Hematopoietic multipotent progenitor cell treated with erythropoietin and hydrocortisone succinate and interleukin-3 and kit ligand, for 8 days (in vitro differentiated cells): ENCODE measurements at places on chromosomes 1 and 21.
A peak's percentile ranks its signal among the peaks of the same experiment; 100 is the strongest.

GRCh38 chr1:243490748-243491686 is 235.2 kb downstream of the SDCCAG8 start:
- no peak for DNase-seq

- DNase-seq, result no peak
Measured at GRCh38 chr1:180165509-180166435, 11.1 kb downstream of the QSOX1 start.

GRCh38 chr1:15449567-15449966 is 7.0 kb upstream of the CELA2A start:
- DNase-seq, result no peak

GRCh38 chr1:103160281-103160680 is 52.0 kb upstream of the COL11A1 start:
- no peak for DNase-seq

- no peak for DNase-seq
Measured at GRCh38 chr1:9093581-9093980, 24.1 kb upstream of the SLC2A5 start.

GRCh38 chr1:226640321-226641136 is 92.0 kb downstream of the STUM start:
- DNase-seq, result no peak

DNA sequence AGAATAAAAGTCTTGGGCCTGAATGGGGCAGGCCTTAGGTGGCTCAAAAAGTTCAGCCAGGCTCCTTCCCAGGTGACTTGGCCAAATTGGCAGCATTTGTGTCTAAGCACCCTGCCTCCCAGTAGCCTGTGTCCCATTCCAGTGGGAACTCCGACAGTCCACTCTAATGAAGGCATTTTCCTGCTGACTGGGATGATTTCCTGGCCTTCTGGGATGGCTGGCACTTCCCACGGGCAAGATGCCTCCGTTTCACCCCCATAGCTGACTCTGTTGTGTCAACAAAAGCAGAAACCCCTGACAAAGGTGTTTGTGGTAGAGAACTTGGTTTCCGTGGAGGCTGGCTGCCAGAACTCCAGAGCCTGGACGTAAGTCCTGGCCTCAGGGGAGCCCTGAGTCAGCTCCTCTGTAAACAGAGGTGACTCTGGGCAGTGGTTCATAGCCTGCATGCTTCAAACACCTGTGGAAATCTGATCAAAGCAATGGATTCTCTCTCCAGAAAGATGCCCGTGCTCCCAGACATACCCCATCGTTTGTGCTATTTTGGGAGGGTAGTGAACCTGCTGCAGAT is 36.6 kb downstream of the WNT3A start:
- no peak for DNase-seq

- no peak for DNase-seq
Measured at GRCh38 chr1:85228972-85229371, 28.2 kb upstream of the SYDE2 start.

DNA sequence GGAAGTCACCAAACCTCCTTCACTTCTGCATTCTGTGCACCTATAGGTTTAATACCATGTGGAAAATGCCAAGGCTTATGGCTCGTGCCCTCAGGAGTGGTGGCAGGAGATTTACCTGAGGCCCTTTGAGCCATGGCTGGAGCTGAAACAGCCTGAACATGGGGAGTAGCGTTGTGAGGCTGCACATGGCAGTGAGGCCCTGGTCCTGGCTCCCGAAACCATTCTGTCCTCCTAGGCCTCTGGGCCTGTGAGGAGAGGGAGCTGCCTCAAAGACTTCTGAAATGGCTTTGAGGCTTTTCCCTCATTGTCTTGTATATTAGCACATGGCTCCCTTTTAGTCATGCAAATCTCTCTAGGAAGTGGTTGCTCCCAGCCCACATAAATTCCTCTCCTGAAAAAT is 20.6 kb downstream of the PTGFR start:
- DNase-seq, result no peak

DNA sequence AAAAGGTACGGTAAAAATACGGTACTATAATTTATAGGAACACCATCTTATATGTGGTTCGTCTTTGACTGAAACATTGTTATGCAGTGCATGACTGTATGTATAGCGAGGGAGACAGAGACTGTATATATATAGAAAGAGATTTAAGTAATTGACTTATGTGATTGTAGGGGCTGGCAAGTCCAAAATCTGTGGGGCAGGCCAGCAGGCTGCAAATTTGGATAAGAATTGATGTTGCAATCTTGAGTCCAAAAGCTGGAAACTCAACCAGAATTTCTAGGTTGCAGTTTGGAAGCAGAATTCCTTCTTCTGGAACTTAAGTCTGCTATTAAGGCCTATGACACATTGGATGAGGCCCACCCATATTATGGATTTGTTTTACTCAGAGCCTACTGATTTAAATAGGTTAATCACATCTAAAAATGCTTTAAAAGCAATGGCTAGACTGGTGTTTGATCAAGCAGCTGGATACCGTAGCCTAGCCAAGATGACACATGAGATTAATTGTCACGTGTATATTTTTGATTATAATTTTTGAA is 42.0 kb downstream of the LAMC1 start:
- DNase-seq, result no peak

DNA sequence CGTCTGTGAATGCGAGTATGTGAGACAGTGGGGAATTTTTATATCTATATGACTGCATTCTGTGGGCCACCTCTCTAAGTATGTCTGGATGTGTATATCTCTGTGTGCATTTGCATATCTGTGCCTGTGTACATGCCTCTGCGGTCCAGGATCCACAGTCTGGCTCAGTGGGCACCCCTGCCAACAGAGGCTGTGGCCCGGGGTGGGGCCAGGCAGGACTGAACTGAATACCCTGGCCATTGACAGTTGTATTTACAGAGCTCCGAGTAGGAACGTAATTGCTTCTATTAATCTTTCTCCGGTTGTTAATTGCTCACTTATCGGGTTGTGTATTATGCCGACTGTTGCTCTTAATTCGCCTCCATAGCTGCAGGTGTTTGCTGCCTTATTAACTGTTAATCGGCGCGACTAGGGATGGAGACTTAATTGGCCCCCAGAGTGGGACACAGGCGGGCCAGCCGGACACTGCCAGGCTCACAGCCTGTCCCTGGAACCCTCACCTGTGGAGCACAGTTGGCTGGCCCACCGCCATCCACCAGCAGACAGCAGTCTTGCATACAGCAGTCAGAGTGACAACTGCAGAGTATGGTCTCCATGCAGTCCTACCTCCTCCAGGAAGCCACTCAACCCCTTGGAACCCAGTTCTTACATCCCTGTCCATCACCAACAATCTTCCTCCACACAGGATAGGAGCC is 22.4 kb upstream of the ADGRB2 start:
- no peak for DNase-seq

- peak; percentile 20 for DNase-seq
Measured at GRCh38 chr1:24803987-24804530, 58.8 kb downstream of the CLIC4 start.

DNA sequence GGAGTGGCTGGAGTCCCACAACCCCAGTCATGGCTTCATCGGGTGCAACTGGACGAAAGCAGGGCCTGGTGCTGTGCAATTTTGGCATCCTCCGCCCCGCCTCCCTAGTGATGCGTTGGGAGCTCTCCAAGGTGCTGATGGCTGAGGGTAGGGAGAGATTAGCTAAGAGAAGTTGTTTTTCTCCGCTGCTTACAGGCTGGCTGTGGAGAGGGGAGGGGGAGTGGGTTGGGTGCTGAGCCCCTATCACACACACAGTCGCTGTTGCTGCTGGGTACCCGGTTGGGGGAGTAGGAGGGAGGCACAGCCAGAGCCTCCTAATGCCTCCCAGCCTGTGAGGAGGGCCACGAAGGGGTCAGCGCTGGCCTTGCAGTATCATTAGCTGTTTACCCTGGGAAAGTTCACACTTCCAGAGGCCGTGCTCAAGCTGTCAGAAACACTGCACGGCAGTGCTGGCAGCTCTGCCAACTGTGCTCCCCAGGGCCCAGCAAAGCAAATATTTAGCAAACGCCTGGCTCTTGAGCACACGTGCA is 110.0 kb downstream of the GRIK3 start:
- peak; percentile 64 for DNase-seq

DNA sequence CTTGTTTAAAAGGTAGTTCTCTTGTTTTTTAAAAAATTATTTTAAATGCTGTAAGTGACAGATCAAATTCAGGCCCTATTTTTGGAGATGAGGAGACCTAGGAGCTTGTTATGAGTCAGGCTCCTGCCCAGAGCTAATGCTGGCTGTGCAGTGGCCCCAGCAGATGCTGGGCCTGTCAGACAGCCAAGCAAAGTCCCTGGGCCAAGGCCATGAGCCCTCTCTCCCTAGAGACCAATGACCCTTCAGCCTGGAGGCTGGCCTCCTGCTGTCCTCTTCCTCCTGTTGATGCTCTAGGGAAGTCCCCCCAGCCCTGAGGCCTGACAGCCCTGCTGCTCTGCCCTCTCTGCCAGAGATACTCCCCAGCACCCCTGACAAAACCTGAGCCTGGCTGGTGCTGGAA is 128.1 kb upstream of the CTTNBP2NL start:
- no peak for DNase-seq

DNA sequence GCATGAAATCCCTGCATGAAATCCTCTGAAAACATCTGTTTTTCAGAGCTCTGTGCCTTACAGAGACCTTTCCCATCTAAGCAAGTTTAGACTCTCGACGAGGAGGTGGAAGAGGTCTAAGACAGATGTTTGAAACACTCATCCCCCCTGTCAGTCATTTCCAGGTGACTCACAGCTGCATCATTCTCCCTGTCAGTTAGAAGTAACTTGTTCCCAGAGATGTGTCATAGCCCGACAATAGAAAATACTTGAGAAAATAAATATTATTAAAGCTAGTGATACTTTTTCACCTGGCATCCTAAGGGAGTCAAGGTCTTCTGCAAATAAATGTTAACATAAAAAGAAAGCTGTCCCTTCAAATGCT is 41.6 kb upstream of the SEC16B start:
- DNase-seq, result no peak

GRCh38 chr1:196409586-196409985 is 198.7 kb downstream of the KCNT2 start:
- DNase-seq, result no peak

- DNase-seq, result no peak
Measured at GRCh38 chr1:41501581-41501980, 17.1 kb upstream of the EDN2 start.

GRCh38 chr1:219159946-219160645 is 13.6 kb upstream of the LYPLAL1 start:
- DNase-seq, result no peak

- DNase-seq, result no peak
Measured at GRCh38 chr1:154406572-154406879, 1.4 kb downstream of the IL6R start.

GRCh38 chr1:204266504-204267034 is 52.8 kb upstream of the GOLT1A start:
- no peak for DNase-seq

- no peak for DNase-seq
Measured at GRCh38 chr1:230806552-230806951, 59.4 kb downstream of the CAPN9 start.

GRCh38 chr1:233253231-233253831 is 42.2 kb downstream of the PCNX2 start:
- no peak for DNase-seq

GRCh38 chr21:46054451-46054881 is 43.4 kb upstream of the COL6A2 start:
- no peak for DNase-seq

GRCh38 chr1:77416692-77417450 is 135.1 kb downstream of the AK5 start:
- DNase-seq, result peak; percentile 21

GRCh38 chr1:91827459-91828321 is 58.3 kb downstream of the TGFBR3 start:
- DNase-seq, result no peak

DNA sequence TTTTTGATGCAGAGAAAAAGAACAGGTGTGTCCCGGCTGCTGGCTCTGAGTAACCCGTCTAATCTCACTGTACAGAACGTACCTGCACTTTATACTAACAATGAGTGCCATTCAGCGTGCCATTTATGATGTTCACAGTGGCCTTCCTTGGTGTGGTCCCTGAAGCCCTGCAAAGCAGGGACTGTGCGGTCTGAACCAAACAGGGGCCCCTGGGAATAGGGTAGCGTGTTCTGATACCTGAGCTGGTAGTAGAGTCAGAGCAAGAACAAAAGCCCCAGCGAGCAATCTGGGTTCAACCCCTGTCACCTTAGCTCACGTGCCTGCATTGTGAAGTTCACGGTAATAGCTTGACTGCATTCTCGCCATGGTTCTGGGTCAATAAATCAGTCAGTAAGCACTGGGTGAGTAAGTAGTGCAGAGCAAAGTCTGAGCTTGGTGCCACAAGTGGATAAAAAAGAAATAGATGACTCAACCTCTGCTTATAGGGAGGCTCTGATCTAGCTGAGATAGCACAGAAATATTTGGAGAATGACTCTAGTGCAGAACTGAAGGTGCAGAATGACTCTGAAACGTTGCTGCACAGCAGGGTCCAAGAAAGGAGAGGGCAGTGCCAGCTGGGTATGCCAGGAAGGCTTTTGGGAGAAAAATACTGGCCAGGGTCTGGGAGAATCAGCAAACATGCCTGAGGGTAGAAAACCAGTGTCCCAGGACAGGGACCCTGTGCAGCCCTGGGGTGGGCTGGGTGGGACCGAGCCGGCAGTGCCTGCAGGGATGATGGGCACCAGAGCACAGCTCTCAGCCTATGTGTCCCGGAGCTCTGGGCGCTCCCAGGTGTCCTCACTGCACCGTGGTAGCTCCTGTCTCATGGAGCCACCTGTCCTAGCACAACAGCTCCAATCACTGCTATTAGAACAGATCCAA is 125.9 kb downstream of the RHOU start:
- DNase-seq, result no peak

- no peak for DNase-seq
Measured at GRCh38 chr1:227356620-227357146, 38.4 kb upstream of the CDC42BPA start.

- no peak for DNase-seq
Measured at GRCh38 chr1:43135857-43136781, 36.0 kb downstream of the EBNA1BP2 start.

DNA sequence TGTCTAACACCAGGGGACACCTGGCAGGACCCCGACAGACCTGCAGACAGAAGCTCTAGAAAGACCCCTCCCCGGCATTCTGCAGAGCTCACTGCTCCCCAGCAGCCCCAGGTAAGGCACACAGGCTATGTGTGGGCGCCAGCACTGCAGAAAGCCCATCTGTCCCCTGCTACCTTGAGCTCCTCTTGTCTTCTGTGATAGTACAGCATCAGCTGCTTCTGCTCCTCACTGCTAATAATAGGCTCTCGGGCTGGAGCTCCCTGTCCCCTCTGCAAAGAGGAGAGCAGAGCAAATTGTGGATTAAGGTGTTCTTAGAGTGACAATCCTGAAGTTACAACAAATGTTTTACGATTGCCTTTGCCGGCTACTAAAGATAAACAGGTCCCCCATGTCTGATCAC is 10.1 kb downstream of the CFAP298 start:
- DNase-seq, result no peak
